ENCODE measurements at places on chromosomes 3 and 15.

DNA sequence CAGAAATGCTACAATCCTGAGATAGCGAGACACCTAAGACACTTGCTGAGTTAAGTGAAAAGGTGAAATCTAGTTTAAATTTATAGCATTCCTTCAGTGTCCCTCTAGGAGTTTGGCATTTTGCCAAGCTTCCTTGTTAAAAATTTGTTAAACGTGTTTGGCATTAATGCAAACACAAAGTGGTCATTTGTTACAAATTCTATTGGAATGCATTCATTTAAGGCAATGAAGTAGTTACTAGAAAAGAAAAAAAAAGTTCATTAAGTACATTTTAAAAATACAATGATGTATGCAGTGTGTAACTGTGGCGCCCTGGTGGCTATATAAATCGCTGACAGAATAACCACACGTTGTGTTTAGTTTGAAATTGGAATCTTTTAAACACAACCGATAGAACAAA, 31.3 kb upstream of the WNT5A start:
- no peak overlapping the region for H3K27ac ChIP-seq
- H3K4me3 ChIP-seq = no peak overlapping the region
- DNase-seq = peak; percentile 17
- peaks cover 3% of the 10 kb centered on the region for H3K27me3 ChIP-seq

- H3K27me3 ChIP-seq = no peaks in the 10 kb centered on the region
- no peak for DNase-seq
- H3K4me3 ChIP-seq = no peak overlapping the region
- H3K27ac ChIP-seq = no peak overlapping the region
These were observed 31.3 kb upstream of the BCL2L10 start for GRCh38 chr15:52143873-52144272.

DNA sequence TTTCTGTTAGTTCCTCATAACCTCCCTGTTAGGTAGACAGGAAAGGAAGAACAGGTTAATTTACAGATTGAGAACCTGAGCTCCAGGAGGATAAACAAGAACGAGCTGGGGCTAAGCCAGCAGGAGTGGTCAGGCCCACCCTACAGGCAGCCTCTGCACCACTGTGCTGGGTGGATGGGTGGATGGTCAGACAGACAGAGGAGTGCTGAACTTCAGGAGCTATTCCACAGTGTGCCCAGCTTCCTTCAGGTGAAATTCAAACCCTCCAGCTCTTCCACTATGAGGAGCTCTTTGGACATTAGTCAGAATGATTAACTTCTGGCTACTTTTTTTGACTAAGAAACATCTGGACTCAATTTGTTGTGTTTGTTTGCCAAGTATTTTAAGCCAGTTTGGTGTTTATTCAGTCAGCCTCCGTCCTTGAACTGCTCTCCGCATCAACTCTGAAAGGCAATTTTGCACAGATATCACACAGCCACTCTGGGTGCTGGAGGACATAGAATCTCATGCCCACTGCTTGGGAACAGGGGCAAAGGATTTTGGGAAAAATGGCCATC, 361.9 kb downstream of the CLSTN2 start:
- no peak overlapping the region for H3K4me3 ChIP-seq
- peaks cover 44% of the 10 kb centered on the region for H3K27me3 ChIP-seq
- no peaks in the 10 kb centered on the region for H3K36me3 ChIP-seq
- no peaks in the 10 kb centered on the region for H3K4me1 ChIP-seq
- H3K27ac ChIP-seq = no peak overlapping the region

DNA sequence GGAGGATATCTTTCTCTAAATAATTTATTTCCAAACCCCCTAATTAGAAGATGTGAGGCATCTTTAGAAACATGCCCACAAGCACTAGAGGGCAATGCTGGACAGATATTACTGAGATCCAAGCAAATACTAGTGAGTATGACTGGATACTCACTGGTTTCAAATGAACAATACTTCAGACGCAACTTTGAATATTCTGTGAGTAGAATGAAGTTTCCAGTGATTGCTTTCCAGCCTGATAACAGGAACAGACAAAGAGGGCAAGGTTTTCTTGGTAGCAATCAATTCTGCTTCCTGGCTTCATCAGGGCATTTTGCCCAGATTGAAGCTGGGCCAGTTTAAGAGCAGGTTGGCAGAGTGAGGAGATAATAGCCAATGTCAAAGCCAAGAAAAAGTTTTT, 442.6 kb upstream of the PDZRN3 start:
- no peaks in the 10 kb centered on the region for H3K27me3 ChIP-seq
- H3K36me3 ChIP-seq = no peaks in the 10 kb centered on the region
- no peak for DNase-seq
- no peaks in the 10 kb centered on the region for H3K4me1 ChIP-seq

DNA sequence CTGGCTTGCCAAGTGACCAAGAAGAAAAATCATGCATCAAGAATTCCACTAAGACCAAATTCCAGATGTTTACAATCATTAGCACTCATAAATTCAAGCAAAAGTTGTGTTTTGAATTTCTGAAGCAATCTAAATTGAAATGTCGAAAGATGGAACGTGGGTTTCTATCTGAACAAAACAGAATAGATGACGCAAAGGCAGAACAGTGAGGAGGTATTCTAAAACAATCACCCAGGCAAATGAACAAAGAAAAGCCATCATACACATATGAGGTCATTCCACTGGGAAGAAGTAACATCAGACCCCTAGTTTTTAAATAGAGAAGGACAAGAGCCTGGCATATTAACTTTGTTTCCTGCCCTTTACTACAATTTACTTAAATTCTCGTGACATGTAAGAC, 58.0 kb downstream of the MCF2L2 start:
- H3K4me3 ChIP-seq = peak overlapping the region; percentile 29
- no peak for DNase-seq
- H3K27me3 ChIP-seq = no peaks in the 10 kb centered on the region
- H3K36me3 ChIP-seq = peaks cover 7% of the 10 kb centered on the region
- peak overlapping the region; percentile 90 for H3K27ac ChIP-seq

DNA sequence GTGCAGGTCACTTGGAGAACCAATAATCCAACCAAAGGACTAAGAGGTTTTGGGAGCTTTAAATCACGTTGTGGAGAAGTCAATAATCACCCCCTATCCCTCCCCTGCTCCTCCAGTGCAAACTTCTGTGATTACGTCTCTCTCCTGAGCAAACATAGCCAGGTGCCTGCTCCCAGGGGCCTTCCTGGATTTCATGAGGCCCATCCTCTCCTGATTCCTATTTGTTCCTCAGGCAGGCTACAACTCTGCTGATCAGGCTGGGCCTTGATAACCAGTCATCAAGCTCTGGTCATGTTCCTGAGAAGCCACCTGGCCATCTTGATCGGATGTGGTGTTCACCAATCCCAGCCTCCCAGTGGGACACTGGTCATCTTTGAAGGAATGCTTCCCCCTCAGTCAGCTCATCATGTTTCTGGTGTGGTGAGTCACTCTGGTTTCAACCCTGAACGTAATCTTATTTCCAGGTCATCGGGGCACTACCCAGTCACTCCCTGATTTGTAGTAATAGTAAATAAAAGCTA, 2.9 kb upstream of the ZNF710 start:
- peak; percentile 46 for DNase-seq
- H3K4me3 ChIP-seq = no peak overlapping the region
- peaks cover 15% of the 10 kb centered on the region for H3K4me1 ChIP-seq

- DNase-seq = no peak
- peaks cover 43% of the 10 kb centered on the region for H3K27me3 ChIP-seq
- no peak overlapping the region for H3K4me3 ChIP-seq
- H3K27ac ChIP-seq = no peak overlapping the region
- H3K4me1 ChIP-seq = no peaks in the 10 kb centered on the region
- no peaks in the 10 kb centered on the region for H3K36me3 ChIP-seq
These were observed 74.1 kb downstream of the SCN5A start for GRCh38 chr3:38575279-38575843.

DNA sequence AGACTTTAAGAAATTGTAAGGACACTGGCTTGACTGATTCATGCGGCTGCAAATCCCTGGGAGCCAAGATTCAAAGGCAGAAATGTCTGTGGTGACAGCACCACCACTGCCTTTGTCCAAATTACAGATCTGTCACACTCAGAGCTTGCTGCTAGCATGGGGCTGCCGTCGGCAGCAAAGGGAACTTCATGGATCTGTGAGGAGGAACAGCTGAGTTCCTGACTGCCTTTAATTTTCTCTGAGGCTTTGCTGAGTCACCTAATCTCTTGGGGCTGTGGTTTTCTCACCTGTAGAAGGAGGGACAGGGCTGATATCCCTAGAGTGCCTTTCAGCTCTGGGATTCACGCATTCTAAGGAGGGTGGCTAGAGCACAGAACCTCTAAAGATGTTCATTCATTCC, 4.1 kb upstream of the PAK6 start:
- DNase-seq = no peak
- no peaks in the 10 kb centered on the region for H3K27me3 ChIP-seq
- H3K4me1 ChIP-seq = peaks cover 15% of the 10 kb centered on the region
- peaks cover 4% of the 10 kb centered on the region for H3K36me3 ChIP-seq

DNA sequence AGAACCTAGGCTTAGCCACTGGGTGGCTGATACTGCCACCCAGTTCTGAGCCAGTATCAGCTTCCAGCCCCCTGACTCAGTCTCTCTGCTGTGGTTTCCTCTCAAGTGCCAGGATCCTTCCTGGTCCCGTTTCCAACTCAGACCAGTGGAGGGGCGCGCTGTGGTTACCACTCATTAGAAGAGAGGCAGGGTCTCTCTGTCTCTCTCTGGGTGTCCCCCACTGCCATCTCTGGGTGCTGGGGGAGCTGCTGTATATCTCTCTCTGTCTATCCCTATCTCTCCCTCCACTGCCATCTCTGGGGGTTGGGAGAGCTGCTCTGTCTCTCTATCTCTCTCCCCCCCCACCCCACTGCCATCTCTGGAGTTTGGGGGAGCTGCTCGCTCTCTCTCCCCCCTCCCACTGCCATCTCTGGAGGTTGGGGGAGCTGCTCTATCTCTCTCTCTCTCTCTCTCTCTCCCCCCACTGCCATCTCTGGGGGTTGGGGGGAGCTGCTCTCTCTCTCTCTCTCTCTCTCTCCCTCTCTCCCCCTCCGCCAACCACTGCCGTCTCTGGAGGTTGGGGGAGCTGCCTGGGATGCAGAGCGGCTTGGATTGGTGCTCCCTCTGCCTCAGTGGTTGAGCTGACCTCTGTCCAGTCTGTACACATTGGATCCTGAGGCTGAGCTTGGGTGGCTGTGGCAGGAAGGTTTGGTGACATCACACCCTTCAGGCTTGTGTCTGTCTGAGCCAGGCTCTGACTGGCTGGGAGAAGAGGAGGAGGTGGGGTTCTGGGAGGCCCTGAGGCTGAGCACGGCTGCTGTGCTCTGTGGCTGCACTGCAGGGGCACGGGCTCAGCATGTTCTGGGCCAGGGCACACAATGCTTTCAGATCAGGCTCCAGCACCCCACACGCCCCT, 98.9 kb downstream of the APBA2 start:
- no peaks in the 10 kb centered on the region for H3K27me3 ChIP-seq
- H3K27ac ChIP-seq = no peak overlapping the region
- H3K4me3 ChIP-seq = no peak overlapping the region
- no peaks in the 10 kb centered on the region for H3K4me1 ChIP-seq
- no peaks in the 10 kb centered on the region for H3K36me3 ChIP-seq

- H3K4me1 ChIP-seq = peaks cover 12% of the 10 kb centered on the region
- no peak overlapping the region for H3K27ac ChIP-seq
- peaks cover 6% of the 10 kb centered on the region for H3K36me3 ChIP-seq
- no peak overlapping the region for H3K4me3 ChIP-seq
- H3K27me3 ChIP-seq = peaks cover 13% of the 10 kb centered on the region
- no peak for DNase-seq
These were observed 11.0 kb upstream of the RAB7A start for GRCh38 chr3:128714887-128715491.

DNA sequence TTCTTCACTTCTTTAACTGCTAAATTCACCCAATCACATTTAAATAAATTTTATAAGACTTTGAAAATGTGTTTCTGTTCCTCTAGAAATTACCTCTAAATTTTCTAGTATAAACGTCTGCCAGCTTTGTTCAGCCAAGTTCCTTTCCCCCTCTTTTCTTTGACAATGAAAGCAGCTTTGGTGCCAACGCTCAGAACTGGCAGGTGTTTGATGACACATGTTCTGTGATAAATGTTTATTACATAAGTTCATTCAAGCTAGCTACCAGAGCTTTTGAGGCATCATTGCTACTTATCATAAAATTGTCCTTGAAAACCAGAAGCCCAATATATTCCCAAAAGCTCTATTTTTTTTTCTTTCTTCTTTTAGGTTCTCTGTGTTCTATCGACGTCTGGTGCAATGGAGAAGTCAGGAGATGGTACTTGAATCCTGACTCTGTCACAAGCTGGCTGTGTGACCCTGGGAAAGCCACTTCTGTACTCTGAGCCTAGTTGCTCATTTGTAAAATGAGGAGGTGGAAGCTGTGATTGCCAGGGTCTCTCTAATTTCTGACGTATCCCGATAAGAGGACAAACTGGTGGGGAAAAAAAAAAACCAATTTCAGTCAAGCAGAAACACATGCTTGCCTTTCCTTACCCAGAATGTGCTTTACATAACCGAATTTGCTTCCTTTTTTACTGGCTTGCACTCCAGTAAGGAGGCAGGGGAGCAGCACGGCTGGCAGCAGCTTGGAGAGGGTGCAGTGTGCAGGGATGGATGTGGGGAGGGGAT, 187.1 kb upstream of the LPP start:
- H3K36me3 ChIP-seq = peaks cover 8% of the 10 kb centered on the region
- H3K4me1 ChIP-seq = peaks cover 22% of the 10 kb centered on the region
- H3K27ac ChIP-seq = no peak overlapping the region
- H3K4me3 ChIP-seq = no peak overlapping the region
- no peaks in the 10 kb centered on the region for H3K27me3 ChIP-seq

DNA sequence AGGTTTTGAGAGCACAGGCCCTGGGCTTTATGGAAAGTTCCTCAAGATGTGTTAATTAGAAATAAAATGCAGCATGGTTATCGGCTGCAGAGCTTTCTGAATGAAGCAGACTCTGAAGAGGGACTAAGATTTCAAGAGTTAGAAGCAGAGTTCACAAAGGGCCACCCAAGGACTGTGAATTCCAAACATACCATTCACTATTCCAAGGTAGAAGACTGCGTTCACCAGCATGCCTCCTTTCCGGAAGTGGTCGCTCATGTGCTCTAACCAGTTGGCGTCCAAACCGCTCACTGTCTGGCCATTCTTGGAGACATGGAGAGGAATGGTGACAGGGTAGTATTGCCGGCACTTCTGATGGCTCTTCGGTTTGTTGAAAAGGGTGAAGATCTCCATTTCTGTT, 104.9 kb downstream of the OXNAD1 start:
- H3K4me3 ChIP-seq = no peak overlapping the region
- no peak for DNase-seq
- no peaks in the 10 kb centered on the region for H3K4me1 ChIP-seq

- H3K4me1 ChIP-seq = peaks cover 15% of the 10 kb centered on the region
- H3K27me3 ChIP-seq = no peaks in the 10 kb centered on the region
- no peaks in the 10 kb centered on the region for H3K36me3 ChIP-seq
- no peak overlapping the region for H3K27ac ChIP-seq
- H3K4me3 ChIP-seq = no peak overlapping the region
- DNase-seq = no peak
These were observed 27.8 kb upstream of the ADGRG7 start for GRCh38 chr3:100581650-100582049.

Data from Calu3 (cell line).